Stomach (tissue), 19 donors: ENCODE measurements at places on chromosomes 3 and 15. TPM values are rescaled to one million over a fixed set of nuclear protein-coding genes. Genes with fewer than 3 reads are reported as not detected.

The SKOR1 gene
- 5.8 TPM for total RNA-seq

The ISL2 gene
- total RNA-seq = 1.3 TPM

The GFM1 gene
- 33.3 TPM for total RNA-seq

The CCR8 gene
- not detected for total RNA-seq

The PP2D1 gene
- total RNA-seq = not detected

The ZNF774 gene
- total RNA-seq = 2.6 TPM

The MAP6D1 gene
- total RNA-seq = not detected

The SLC28A2 gene
- 4.9 TPM for total RNA-seq

The CYP11A1 gene
- not detected for total RNA-seq

The SST gene
- 331 TPM for total RNA-seq

The PLCB2 gene
- 12.5 TPM for total RNA-seq

The SUCNR1 gene
- not detected for total RNA-seq

The NTRK3 gene
- total RNA-seq = 4.5 TPM

The CSPG5 gene
- 0.73 TPM for total RNA-seq

The PTX3 gene
- total RNA-seq = 14.6 TPM

The POTEB3 gene
- not detected for total RNA-seq
